Midbrain (tissue), 1 donor: ENCODE measurements at places on chromosomes 3 and 15.

- DNase-seq = peak; percentile 31
Measured at GRCh38 chr3:187292181-187292580, 644 bp upstream of the MASP1 start.

GRCh38 chr15:45799508-45799907 lies 164.7 kb downstream of the SQOR start:
- DNase-seq = no peak

- DNase-seq = no peak
Measured at GRCh38 chr3:18787441-18787840, 360.9 kb upstream of the KCNH8 start.

DNA sequence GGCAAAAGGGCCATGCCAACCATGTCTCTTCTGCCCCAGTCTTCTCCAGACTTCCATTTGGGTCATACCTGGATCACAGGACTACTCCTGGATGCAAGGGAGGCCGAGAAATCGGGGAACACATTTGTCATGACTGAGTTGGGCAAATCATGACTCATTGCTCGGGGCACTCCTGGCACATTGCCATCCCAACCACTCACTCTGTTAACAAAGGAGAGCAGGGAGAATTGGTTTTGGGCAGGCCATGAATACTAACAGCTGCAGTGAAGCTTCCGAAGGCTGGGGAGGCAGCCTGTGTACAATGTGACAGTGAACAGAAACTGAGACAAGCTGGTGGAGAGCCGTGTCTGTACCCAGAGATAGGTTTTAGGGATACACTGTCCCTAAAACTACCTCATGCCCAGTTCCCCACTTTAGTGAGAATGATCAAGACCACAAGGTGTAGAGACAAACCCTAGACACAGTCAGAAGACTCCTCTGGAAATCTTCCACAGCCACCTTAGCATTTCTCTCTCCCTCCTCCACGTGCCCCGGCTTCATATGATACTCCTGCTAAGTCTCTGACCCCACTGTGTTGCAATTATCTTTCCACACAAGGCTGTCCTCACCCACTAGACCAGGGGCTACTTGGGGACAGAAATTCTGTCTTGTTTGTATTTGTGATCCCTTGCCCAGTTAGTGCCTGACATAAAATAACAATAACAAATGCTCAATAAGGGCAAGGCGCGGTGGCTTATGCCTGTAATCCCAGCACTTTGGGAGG lies 10.5 kb upstream of the BUB1B start:
- DNase-seq = no peak

DNA sequence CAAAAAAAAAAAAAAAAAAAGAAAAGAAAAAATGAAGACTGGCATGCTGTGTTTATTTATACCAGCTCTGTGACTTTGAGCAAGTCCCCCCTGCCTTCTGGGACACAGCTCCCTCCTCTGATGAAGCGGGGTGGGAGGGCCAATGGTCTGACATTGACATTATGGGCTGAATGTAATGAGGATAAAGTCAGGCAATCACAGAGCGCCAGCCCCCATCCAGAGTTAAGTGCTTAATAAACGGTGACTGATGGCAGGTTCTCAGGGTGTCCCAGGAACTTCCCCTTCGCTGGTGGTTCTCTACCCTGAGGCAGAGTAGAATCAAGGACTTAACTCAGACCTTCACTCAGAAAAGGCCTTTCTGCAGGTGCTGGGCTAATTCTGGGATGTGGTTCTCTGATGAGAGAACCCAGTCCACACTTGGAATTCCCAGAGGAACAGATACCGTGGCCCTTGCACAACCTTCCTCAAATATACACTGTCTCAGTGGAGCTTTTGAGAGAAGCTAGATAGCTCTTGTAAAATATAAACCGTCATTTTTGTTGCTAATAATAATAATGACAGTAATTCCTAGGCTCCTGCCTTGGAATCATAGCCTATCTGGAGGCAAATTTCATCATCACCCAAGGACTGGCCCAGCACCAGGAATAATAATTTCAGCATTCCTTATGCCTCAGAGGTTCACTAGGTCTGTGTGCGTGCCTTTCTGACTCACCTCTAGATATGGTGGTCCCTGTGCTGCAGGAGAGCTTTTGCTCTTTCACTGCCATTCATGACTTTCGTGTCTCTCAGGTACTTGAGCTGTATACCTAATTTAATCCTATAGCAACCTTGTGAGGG lies 115.8 kb downstream of the RPLP1 start:
- DNase-seq = no peak

DNA sequence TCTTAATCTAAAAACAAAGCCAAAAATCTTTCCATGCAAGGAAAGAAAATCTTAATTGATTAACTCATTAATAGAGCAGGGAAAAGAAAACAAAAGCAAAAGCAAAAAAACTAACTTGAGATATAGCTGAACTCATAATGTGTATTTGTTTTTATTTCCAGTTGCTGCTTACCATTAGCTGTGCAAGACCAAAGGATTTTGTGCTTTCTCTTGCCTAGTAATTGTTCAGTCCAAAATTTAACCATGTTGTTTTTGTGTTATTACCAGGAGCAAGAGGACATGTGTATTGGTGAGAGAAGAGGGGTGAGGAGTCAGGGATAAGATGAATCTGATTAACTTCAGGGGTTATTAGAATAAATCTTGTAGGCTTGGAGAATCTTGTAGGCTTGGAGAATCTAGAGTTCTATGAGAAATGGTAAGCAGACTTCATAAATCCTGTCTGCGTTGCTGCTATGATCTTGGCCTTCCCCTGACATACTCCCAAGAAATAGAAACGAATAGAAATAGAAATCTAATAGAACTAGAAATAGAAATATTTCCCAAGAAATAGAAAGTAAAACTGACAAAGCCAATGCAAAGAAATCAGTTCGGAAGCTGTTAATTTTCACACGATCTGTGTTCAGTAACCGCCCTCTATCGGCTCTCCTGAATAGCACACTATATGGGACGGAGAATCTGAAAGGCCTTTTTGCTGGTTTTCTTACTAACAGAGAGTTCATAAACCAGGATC lies 72.6 kb upstream of the TNFSF10 start:
- DNase-seq = peak; percentile 18

GRCh38 chr15:48965972-48966371 lies 2.3 kb upstream of the SHC4 start:
- DNase-seq = no peak
